ENCODE measurements at places on chromosomes 11 and 22.

DNA sequence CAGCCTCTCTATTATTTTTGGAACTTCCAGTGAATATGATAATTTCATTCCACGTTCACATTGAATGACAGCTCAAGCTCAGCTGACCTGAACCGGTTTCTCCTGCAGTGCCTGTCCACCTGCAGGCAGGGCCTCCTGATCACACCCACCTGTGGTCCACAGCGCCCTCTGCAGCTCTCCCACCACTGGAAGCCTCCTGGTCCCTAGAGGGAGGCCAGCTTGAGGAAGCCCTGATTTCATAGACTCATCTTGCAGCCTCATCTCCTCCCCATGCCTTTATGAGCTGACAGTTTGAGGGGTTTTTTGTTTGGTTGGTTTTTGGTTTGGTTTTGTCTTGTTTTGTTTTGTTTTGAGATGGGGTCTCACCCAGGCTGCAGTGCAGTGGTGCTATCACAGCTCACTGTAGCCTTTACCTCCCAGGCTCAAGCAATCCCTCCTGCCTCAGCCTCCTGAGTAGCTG lies 29.9 kb upstream of the MALAT1 start:
- peak; percentile 42 for DNase-seq

DNA sequence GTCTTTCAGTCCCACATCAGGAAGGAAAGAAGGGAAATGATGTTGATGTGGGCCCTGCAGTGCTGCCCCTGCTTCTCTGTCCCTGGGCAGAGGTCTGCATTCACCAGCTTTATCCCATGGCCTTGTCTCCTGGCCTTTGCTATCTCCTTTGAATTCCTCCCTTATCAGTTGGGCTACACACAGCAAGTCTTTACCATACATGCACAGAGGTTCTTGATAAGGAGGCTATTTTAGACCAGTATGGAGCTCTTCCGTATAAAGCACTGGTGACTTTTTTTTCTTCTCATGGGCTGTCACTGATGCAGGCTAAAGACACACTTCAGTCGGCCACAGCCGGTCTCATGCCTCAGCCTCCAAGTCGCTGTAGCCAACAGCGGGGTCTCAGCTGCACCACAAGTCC lies 20.2 kb downstream of the MYO18B start:
- DNase-seq: no peak

DNA sequence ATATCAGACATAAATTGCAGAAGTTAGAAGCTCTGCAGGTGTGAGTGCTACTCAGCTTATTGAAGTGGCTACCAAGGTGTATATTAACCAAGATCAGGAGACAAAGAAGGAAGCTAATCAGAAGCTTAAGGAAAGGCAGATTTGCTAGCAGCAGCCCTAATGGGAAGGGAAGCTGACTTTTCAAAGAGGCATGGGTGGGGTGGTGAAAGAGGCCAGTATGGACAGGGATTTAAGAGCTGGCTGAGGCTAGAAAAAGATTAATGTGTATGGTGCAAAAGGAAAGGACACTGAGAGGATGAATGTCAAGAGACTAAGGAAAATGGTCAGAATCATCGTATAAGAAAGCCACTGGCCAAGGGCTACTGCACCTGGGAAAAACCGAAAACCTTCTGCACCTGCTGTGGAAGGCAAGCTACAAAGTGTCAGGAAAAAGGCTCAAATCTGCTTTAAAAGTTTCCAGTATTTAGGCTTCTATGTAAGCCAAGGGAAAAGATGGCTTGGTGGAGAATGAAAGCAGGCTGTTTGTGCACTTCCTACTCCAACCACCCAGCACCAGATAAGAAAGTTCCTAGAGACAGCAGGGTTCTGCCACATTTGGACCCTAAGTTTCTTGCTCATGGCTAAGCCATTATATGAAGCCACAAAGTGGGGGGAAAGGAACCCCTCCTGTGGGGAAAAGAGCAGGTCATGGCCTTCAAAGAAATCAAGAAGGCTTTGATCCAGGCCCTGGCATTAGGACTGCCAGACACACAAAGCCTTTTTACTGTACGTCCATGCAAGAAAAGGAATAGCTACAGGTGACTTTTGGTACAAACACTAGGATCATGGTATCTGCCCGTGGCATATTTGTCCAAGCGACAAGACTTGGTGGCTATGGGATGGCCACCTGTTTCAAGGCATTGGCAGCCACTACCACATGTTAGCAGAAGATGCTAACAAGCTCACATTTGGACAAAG lies 40.9 kb upstream of the GLYAT start:
- no peak for DNase-seq

DNA sequence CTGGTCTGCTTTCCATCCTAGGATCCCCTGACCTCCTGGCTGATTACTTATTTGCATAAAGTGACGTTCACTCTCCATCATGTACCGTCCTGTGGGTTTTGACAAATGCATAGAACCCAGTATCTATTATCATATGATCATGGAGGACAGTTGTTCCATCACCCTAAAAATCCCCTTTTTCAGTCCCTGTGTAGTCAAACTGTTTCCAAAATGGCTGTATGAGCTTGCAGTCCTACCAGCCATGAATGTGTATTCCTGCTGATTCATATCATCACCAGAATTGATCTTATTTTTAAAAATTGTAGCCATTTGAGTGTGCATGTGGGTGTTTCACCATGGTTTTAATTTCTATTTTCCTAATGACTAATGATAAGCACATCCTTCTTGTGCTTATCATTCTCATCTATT lies 108.8 kb downstream of the MPPED1 start:
- no peak for DNase-seq

DNA sequence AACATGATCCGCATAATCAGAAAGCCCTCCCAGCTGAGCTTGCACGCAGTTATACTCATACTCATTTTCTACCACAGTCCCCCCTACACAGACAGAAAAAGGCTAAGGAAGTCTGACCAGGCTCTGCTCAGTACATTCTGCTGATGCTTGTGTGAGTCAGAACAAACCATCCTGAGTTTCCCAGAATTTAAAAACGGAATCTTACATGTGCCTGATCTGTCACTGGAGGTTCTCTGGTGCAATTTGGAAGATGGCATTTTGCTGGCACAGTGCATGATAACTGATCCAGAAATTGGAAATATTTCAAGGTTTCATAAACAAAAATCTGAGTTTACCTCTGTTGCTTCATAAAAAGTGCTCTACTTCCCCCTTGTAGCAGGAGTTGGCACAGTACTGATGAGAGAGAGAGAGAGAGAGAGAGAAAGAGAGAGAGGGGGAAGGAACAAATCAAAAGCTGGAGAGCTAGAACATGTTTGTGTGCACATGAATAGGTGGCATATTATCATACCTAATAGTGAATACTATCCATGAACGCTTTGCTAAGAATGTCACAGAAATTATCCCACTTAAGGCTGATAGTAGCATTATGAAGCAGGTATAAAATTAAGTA lies 1085.3 kb downstream of the DLG2 start:
- DNase-seq: no peak

DNA sequence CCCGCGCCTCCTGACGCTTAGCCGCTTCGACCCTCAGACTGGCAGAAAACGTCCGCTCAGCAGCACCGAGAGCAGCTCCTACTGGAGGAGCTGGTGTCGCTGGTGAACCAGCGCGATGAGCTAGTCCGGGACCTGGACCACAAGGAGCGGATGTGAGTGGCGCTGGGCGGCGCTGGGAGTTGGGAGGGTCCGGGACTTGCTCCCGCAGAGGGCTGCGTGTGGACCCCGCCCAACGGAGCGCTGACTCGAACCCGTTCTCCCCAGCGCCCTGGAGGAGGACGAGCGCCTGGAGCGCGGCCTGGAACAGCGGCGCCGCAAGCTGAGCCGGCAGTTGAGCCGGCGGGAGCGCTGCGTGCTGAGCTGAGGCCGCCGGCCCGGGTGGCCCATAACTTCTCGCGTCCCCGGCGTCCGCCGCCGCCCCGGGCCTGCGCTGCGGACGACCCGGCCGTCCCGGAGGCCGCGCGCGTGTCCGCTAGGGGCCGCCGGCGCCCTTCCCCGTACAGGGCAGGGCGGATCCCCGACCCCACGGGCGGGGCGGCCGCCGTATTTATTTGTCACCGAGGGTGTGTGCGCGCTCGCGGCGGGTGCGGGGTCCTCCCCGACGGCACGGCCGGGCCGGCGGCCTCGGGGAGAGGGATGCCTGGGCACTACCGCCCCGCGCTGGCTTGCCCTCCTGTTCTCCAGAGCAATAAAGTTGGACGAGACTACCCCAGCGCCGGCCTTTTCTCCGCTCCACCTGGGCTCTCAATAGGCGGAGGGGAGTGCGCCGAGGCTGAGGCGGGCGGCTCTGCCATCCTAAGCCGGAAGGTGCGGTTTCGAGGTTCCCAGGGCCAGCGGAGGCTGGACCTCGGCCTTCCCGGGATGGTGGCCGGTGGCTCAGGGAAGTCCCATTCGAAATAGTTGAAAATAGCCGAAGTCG lies 3.4 kb downstream of the KCNK7 start:
- no peak for DNase-seq

- no peak for DNase-seq
Observed at GRCh38 chr11:18347471-18348125, 25.2 kb downstream of the GTF2H1 start.

- no peak for DNase-seq
Observed at GRCh38 chr11:103537904-103538502, 428.8 kb downstream of the DYNC2H1 start.

DNA sequence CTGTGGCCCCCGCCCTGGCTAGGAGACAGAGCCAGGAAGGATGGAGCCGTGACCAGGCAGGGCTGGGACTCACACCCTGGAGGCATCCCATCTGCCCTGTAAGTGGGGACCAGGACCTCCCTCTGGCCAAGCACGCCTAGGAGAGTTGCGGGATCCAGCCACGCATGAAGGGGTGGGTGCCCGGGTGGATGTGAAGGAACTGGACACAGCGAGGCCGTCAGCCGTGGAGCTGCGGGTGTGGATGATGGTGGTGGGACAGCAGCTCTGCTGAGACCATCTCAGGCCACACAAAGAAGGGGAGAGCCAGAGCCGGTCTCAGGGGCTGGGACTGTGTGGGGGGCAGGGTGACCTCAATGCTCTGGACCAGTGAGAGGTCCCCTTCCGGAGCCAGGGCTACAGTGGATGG lies 746.4 kb downstream of the BRD1 start:
- DNase-seq: no peak

- no peak for DNase-seq
Observed at GRCh38 chr11:132717824-132718223, 814.5 kb downstream of the OPCML start.

DNA sequence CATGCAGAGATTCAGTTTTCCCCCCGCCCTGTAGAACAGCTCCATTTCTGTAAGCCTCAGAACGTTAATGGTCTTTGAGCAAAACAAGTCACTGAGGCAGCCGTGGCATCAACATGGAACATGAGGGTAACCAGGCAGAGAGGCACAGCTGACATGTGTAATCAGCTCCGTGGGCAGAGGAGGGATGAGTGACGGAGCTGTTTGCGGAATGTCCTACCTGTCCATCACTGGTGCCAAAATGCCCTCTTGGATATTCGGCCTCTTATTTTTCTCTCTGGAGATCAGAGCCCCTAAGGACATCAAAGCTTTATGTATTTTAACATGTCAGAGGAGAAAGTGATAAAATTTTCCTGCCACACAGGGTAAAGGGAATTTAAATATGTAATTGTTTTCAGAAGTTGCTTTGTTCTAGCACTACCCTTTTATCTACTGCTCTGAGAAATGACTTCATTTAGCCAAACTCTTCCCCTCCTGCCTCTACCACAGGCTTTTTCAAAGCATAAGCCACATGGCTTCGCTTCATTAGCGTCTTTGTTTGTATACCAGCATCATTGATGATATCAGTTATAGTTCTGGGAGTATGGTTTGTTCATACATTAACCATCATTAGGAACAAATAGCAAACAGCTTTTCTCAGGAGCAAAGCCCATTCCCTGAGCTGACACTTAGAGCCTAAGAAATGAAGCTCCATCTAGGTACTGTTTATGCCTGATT lies 32.9 kb downstream of the C11orf71 start:
- no peak for DNase-seq

DNA sequence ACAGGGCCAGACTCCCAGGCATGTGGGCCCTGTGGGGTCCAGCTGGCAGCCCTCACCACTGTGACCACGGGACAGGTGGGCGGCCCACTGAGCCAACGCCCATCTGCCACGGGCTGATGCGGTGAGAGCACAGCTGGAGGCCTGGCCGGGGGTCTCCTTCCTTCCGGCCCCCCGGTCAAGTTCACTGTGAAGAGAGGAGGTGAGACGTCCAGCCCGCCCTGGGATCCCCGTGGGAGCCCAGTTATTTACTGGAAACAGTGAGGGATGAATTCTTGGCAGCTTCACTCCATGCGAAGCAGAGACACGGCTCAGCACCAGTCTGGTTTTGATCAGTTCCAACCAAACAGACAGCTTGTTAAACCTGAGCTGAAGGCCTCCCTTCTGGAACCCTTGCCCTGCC lies 38.7 kb downstream of the WNT11 start:
- no peak for DNase-seq

- no peak for DNase-seq
Observed at GRCh38 chr22:30612789-30613188, 5.8 kb downstream of the TCN2 start.

DNA sequence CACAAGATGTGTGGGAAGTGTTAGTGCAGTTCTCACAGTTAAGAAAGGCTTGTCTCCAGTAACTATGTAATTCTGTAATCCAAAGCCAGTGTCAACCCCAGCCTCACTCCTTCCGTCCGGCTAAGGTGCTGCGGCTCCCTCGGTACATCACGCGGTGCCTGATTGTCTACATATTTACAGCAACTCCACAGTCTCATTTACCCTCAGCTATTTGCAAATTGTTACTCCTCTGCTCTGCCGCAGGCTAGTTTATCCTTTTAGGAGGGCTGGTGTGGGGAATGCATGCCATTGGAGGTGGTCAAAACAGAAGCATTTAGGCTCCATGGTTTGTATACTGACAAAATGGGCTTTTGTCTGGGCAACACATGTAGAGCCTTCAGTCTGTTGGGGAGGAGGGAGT lies 358.3 kb downstream of the METTL15 start:
- DNase-seq: no peak

DNA sequence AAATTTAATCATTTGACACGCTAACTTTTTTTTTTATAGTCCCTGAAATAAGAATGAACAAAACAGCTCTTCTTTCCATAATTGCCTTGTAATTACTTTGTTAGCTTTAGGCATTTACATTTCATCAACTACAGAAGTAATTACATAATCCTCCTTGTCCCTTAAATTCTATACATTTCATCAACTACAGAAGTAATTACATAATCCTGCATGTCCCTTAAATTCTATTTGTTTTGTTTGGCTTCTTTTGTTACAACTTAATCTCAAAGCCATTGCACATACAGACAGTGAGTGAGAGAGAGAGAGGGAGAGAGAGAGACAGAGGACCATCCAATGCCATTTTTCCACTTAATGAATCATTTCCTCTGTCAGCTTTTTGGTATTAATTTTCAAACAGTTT lies 873.2 kb downstream of the METTL15 start:
- no peak for DNase-seq

GRCh38 chr11:43217849-43218248 lies 93.9 kb upstream of the API5 start:
- no peak for DNase-seq

DNA sequence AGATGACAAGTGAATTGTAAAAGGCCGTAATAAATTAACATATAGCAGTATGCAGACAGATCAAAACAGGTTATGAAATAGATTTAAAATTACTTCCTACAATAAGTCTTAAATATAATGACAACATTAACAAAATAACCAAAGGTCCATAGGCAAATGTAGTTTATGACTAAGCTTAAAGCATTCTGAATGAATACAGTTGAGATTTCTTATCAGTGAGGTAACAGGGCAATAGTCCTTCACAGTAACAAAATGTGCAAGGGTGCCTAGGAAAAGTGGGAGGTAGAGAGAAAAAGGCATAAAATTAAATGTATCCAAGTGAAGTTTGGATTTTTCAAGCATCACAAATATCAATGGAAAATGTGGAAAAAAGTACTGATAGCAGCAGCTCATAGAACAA lies 20.9 kb upstream of the P4HA3 start:
- DNase-seq: no peak

All from naive thymus-derived CD8-positive, alpha-beta T cell (primary cell).